ENCODE measurements at places on chromosomes 16 and 17.

- no peak for DNase-seq
Measured at GRCh38 chr17:28704219-28704858, 7.3 kb downstream of the PROCA1 start.

GRCh38 chr17:11813871-11814270 is 183.4 kb downstream of the ZNF18 start:
- no peak for DNase-seq

DNA sequence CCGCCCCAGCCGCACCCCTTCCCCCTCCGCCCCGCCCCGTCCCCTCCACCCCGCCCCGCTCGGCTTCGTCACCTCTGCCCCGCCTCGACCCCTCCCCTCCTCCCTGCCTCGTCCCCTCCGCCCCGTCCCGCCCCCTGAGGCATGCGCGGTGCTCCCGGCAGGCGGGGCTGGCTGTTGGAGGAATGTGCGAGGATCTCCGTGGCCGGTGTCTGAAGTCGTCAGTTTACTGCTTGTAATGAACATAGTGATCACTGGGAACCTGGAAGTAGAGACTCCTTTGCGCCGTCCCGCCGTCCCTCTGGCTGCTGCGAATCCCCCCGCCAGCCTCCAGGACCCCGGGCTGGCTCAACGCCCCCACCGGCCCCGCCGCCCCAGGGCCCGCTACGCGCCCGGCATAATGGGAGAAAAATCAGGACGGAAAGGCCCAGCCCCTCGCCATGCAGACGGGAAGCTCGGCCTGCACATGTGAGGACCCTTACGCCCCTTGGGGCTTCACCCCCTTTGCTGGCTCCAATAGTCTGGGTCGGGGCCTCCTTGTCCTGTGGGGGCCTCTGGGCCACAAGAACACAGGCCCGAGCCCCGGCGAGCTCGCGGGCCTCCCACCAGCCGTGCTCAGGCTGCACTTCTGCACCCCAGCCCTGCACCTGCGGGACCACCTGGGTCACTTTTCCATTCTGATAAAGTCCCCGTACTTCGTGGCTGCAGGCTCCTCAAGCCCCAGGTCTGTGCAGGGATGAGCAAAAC is 743.1 kb downstream of the KCNJ18 start:
- DNase-seq = no peak

GRCh38 chr17:17304521-17304985 is 1.4 kb downstream of the NT5M start:
- DNase-seq = no peak

- no peak for DNase-seq
Measured at GRCh38 chr17:16383216-16383615, 2.3 kb downstream of the UBB start.

- no peak for DNase-seq
Measured at GRCh38 chr17:83198366-83199341, 119.2 kb downstream of the METRNL start.

DNA sequence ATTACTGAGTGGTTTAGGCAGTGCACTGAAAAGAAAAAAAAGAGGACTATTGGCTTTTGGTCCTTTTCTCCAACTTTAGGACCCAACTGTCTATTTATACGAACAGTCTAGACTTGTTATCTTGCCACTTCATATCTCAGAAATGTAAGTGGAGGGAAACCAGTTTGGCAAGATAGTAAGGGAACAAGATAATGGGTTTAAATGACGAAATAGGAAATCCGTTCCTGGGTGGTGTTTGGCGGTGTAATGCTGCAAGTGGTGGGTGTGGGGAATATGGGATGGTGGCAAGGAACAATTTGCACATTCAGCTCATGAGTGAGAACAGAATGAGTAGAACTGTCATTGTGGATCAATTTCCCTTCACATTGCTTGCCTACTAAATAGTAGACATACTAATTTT is 44.7 kb downstream of the GRB7 start:
- peak; percentile 41 for DNase-seq

DNA sequence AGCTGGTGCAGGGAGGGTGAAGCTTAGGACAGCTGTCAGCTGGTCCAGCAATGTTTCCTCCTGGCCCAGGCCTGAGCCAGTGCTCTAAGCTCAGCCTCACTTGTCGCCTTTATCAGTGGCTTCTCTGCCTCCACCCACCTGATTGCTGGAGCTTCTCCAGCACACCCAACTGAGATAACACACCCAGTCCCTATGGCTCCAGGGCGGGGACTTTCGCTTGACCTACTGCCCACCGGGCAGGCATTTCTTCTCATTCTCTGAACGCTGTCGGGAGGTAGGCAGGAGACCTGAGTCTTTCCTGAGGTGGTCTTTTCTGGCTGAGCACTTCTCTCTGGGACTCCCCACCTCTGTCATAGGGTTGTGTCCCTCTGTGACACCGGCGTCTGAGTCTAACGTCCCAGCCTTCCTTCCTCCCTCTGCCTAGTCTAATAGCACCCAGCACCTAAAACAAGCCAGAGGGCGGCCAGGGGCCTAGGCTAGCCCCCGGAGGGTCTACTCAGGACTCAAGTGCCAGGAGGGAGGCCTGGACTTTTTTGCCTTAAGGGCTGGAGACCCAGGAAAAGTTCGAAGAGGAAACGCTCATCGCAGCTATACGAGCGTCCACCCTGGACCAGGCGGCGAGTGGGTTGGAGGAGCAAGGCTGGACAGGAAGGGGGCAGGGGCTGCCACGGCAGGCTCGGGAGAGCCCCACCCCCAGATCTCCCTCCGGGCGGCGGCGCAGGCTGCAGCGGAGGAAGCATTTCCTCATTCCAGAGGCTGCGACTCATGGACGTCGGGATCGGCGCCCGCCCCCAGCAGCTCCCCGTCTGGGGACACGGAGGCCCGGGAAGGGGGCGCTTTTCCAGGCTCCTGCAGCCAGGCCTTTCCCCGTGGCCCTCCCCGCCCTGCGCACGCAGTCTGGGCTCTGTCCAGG is 756 bp downstream of the TAX1BP3 start:
- peak; percentile 95 for DNase-seq

GRCh38 chr16:84110527-84110926 is 6.2 kb downstream of the MBTPS1 start:
- DNase-seq = no peak

GRCh38 chr17:65158041-65158440 is 20.9 kb downstream of the RGS9 start:
- DNase-seq = no peak

DNA sequence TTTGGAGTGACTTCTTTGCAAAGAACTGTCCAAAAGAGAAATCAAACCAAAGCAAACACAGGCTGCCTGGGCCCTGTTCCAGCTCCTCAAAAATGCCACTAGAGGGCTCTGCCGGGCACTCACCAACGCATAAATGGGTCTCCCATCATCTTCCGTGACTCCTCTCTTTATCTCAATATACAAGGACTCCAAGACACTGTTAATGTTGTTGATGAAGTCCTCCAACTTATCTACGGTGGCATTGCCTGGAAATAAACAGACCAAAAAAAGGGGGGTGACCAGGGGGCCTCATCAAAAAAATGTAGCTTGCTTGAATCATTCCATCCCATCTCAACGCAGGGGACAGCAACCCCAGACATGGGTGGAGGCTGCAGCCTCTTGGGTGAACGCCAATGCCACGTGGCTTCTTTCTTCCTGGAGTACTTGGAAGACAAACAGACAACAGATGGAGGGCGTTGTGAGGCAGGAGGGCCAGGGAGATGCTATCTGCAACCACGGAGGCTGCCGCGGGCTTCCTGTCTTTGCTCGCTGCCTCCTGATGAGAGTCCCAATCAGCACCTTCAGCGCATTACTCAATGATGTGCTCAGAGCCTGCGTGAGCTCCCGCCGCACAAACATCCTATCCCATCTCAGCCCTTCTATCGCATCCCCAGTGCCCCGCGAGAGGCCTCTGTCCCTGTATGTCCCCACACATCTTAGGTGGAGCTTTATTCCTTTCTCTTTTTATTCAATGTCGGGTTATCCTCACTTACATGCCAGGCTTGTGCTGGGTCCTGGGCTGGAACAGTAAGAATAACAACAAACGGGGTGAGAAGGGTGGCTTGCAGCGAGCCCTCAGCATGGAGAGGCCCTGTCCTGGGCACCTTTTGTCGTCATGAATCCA is 32.0 kb downstream of the KDM8 start:
- DNase-seq = peak; percentile 58

DNA sequence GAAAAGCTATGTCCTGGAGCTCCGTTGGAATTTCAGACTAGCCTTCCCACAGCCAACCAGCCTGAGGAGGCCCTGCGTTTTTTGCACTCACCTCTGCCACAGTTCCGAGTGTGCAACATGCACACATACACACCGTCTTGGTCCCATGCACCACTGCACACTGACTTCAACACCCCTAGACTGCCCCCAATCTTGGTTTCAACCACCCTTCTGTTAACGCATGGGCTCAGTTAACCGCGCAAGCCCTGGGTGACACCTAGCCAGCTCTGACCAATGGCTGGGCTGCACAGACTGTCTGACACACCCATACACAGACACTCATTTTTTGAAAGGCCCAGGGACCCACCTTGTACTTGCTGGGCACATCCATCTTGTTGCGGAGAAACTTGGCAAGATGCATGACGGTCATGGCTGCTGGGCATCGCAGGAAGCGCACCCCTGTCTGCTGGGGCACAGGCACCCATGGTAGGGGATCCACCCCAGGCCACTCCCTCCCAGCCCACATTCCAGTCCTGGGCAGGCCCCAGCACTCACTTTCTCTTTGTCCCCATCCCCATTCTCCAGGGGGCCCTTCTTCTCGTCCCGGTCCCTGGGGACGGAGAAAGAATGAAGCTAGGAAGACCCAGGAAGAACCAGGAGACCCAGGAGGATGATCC is 8.0 kb downstream of the CISD3 start:
- no peak for DNase-seq

- no peak for DNase-seq
Measured at GRCh38 chr17:75808549-75808904, 23.9 kb downstream of the UNK start.

GRCh38 chr17:32912218-32912897 is 15.6 kb upstream of the TMEM98 start:
- DNase-seq = peak; percentile 22

- DNase-seq = no peak
Measured at GRCh38 chr17:27478901-27479538, 22.8 kb downstream of the KSR1 start.

GRCh38 chr16:85156869-85157268 is 44.6 kb upstream of the CIBAR2 start:
- DNase-seq = no peak

- DNase-seq = no peak
Measured at GRCh38 chr16:105521-105920, 27.5 kb downstream of the MPG start.

DNA sequence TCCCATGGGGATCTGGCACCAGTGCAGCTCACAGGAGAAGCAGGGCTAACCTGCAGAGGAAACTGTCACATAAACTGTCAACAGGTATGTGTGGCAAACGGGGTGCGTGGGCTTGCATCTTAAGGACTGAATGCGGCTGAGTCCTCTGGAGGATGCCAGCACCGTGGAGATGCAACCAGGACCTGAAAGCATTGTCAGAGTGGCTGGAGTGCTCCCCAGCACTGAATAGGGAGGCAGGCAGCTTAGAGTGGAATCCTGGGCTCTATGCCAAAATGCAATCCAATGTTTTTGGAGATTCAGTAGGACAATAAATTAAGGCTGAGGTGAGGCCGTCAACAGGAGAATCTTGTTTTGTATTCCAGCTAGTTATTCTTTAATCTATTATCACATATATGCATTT is 21.3 kb upstream of the SALL1 start:
- no peak for DNase-seq

GRCh38 chr17:4881761-4882555 is 17.4 kb upstream of the C17orf107 start:
- DNase-seq = peak; percentile 76

DNA sequence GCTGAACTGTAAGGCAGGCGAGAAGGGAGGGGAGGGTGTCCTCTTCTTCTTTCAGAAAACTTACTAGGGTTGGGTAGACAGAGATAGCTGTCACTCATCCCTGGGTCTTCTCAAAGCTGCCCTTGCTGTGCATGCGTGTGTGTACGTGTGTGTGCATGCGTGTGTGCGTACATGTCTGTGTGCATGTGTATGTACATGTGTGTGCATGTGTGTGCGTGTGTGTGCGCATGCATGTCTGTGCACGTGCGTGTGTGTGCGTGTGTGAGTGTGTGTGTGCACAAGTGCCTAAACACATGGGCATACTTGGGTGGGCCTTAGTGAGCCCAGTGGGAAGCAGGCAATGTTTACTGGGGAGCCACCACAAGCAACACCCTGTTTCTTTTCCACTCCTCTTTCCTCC is 154.8 kb upstream of the TNRC6C start:
- no peak for DNase-seq

- no peak for DNase-seq
Measured at GRCh38 chr17:22512997-22513538, 820.7 kb downstream of the KCNJ18 start.

DNA sequence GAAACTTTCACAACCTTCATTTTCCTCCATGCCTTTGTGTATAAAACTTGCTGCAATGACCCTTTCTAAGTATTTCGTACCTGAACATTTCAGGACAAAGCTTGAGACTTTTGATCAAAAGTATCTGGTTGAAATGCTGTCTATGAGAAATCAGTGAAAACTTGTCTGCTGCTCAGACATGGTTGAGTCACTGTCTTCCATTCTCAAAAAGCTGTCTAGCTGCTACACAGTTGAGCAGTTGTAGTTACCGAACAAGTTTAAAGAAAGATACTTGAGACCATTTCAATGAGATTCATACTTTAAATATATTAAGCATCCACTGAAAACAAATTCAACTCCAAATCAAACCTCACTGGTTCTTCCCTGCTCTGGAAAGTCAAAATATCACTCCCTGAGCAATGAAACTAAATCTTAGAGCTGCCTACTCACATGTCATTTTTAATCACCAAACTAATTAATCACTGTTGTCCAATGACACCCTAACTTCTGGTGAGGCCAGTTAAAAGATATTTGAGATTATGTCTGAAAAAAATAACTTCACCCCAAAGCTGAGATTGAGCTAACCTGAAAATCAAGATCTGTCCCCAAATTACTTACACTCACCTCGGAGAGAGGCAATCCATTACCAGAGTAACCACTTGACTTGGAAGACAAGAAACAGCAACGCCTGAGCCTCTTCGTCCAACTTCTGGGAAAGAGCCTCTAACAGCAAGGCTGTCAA is 488 bp downstream of the TMEM100 start:
- DNase-seq = no peak

- peak; percentile 97 for DNase-seq
Measured at GRCh38 chr17:64343833-64344637, 46.6 kb downstream of the PECAM1 start.

DNA sequence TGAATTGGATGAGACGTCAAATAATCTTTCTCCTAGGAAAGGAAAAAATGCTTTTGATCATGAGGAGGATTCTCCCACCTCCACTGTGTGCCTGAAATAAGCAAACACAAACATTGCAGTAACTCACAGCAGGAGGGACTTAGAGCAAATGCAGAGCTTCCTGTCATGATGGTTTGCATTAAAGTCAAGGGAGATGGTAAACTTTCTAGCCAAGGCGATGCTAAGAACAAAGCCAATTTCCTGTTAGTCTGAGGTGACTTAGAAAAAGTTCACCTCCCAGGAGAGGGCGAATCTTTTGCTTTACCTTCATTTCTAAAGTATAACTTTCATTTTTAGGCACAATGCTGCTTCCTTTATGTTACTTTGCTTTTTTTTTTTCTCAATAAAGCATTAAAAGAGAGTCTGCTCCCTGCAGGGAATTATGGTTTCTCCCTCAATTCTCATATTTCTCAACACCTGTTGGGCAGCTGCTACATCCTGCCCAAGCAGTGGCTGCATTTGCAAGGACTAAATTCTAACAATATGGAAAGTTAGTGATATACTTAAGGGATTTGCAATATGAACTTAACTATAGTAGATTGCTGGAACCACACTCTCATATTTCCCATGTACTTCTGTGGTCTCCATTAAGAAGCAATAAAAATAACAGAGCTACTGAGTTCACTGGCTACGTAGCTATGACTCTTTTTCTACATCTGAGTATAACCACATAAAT is 175.6 kb downstream of the PCTP start:
- no peak for DNase-seq

All from PC-9 (cell line).